ENCODE measurements at places on chromosomes 6 and 20.
A peak's percentile ranks its signal among the peaks of the same experiment; 100 is the strongest.

- DNase-seq, result peak; percentile 21
Measured at GRCh38 chr6:156423075-156423474, 354.1 kb upstream of the ARID1B start.

DNA sequence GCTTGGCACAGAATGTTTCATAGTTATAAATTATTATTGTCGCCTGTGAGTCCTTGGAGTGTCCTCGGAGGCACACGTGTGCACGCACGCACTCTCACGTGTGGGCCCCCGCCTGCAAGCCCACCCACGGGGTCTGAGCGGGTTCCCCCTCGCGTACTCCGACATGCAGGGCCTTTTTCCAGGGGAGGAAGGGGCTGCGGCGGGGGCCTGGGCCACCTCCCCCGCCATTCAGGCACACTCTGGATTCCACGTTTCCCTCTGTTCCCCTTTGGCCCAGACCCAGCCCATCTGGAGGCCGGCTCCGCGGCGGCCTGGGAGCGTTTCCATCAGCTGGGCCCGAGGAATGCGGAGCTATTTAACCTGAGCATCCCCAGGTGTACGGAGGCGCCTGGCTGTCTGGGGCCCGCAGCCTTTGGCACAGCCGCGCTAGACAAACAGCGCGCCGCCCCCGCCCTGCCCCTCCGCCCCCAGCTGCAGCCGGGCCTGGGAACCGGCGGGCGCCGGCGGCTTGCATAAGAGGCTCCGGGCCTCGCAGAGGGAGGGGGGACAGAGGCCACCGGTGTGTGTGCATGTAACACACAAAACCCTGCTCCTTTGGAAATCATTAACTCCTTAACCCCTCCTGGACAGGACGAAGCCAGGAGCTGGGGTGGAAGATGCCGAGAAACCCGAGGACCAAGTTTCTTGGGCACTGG, 3.3 kb downstream of the ID1 start:
- DNase-seq, result no peak

DNA sequence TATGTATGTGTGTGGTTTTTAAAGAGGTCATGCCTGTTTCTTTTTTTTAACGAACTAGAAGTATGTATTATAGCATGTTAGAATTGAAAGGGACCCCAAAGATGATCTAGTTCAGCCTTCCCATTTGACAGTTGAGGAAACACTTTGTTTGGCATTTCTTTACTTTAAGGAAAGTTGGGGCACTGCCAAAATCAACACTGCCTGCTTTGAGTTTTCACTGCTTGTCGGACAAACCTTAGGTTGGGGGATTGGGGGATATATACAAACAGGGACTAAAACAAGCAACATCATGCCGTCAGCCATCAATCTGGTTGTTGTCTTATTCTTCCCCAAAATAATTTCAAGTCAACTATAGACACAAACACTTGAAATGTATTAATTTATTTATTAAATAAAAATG, 14.1 kb upstream of the CALHM6 start:
- DNase-seq, result no peak

GRCh38 chr20:56465997-56466396, 2.4 kb upstream of the RTF2 start:
- DNase-seq, result no peak

DNA sequence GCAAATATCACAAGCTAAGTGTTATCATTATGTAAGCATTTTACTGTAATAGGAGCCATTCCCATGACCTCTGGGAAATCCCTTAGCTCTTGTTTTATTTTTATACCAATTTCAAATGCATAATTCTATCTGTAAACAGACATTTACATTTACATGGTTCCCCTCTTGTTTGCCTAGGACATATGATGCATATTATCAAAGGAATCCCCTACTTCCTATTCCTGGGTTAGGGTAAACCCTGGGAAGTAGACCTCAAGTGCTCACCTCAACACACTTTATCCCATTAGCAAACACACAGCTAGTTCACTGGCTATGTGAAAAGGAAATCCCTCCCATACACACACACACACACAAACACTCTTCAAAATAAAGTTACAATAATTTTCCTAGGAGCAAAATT, 27.1 kb downstream of the PDE10A start:
- no peak for DNase-seq
